Fibroblast of lung (primary cell): ENCODE measurements at places on chromosomes 4 and X.

- no peak for DNase-seq
These were observed 2.2 kb upstream of the SRD5A3 start for GRCh38 chr4:55343887-55344286.

GRCh38 chrX:50671661-50672060, 142.3 kb downstream of the SHROOM4 start:
- DNase-seq = peak; percentile 3

GRCh38 chrX:6163721-6164120, 64.9 kb downstream of the NLGN4X start:
- no peak for DNase-seq

- peak; percentile 84 for DNase-seq
These were observed 95.5 kb downstream of the ZNF827 start for GRCh38 chr4:145843148-145843547.

GRCh38 chr4:81359207-81359606, 112.5 kb downstream of the RASGEF1B start:
- DNase-seq = no peak

DNA sequence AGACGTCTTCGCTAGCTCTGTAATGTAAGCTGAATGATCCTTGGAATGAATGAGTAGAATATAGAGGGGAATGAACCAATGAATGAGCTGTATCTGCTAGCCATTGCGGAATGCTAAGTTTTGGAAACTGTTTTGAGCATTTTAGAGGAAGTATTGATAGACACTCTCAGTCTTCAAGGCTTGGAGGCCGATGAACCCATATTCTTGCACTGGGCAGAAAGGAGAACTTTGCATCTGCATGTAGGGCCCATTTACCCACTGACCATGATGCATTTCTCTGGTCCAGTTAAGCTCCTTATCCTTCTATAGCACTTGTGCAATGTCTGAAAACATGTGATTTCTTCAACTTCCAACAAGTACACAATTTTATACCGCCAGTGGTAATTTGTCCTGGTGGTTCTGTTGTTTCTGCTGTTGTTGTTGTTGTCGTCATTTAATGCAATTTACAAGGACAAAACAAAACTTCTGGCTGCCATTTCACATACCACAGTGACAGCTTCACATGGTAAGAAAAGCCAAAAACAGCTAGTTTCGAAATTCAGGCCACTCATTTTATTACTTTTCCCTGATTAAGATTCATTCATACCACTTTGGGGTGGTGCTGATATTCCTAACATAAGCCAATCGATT, 85.0 kb upstream of the MTM1 start:
- no peak for DNase-seq

DNA sequence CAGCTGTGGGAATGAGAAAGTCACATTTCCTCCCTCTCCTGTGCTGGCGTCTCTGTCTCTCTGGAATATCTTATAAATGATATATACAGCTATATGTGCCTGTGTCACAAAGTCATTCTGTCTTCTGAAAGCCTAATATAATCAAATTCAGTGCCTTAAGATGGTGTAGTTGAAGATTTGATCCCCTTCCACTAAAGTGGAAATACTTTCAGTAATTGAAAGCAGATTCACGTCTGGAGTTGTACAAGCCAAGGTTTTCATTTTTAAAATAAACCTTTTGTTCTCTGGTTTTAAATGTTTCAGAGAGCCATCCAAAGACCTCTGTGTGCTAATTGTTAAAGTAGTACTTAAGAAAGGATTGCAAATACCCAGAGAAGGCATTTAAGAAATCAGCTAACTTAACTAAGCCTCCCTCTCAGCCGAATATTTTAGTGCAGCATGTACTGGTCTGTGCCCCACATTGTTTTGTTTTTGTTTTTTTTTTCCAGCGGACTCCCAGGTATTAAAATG, 206.8 kb downstream of the TENM3 start:
- DNase-seq = peak; percentile 23
